Left ventricle myocardium inferior (tissue), 1 donor: ENCODE measurements at places on chromosomes 3 and 15.

- no peak for DNase-seq
Observed at GRCh38 chr15:85024509-85025336, 43.1 kb downstream of the PDE8A start.

DNA sequence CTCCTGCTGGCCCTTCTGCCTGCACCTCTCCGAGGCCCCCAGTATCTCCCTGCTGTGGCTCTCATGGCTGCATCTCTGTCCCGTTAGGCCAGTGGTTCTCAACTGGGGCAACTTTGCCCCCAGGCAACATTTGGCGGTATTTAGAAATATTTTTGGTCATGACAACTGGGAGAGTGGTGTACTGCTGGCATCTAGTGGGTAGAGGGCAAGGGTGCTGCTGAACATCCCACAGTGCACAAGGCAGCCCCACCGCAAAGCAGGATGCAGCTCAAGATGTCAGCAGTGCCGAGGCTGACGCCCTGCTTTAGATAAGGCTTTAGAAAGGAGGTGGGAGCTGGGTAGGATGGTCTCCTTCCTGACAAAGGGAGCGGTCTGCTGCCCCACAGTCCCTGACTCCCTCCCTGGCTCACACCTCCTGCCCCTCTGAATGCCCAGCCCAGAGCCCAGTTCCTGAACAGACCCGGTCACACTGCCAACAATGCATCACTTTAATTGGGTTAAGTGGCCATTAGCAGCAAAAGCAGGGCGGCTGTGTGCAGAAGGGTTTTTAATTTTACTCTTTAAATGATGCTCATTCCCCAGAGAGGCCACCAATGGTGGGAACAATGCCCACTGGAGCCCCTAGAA is 68.8 kb upstream of the TMEM115 start:
- no peak for DNase-seq

GRCh38 chr3:23314981-23315762 is 112.0 kb downstream of the UBE2E2 start:
- DNase-seq: no peak

DNA sequence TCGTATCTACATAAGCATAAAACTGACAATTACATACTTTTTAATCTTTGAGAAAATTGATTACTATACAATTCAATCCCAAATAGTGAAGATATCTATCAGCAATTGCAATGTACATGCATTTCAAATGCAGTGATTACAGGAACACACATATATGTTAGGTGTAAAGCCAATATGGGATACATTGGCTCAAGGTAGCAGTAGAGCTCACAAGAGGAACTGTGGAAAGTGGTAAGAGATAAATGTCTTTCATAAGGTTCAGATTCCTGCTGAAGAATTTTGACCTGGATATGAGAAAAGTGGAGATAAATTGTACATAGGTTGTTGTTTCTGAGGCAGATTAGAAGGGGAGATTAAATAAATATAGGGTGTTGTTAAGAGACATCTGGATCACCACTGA is 1280.5 kb downstream of the OTOL1 start:
- no peak for DNase-seq
